WTC11 (cell line): ENCODE measurements at places on chromosomes 1 and 21. TPM values are rescaled to one million over a fixed set of nuclear protein-coding genes. Genes with fewer than 3 reads are reported as not detected.

TMIGD3 gene
- not detected in 3 replicates for total RNA-seq

LDLRAD1 gene
- 0.09 to 0.16 TPM in 2 of 3 replicates, not detected in the other for total RNA-seq

- no peaks in the 10 kb centered on the region for H3K36me3 ChIP-seq
- no peak overlapping the region for H3K4me3 ChIP-seq
- no peak overlapping the region for H3K27ac ChIP-seq
- no peaks in the 10 kb centered on the region for H3K27me3 ChIP-seq
- DNase-seq, result no peak
- no peaks in the 10 kb centered on the region for H3K4me1 ChIP-seq
These were observed 111.7 kb downstream of the GLUL start for GRCh38 chr1:182279724-182280503.

DNA sequence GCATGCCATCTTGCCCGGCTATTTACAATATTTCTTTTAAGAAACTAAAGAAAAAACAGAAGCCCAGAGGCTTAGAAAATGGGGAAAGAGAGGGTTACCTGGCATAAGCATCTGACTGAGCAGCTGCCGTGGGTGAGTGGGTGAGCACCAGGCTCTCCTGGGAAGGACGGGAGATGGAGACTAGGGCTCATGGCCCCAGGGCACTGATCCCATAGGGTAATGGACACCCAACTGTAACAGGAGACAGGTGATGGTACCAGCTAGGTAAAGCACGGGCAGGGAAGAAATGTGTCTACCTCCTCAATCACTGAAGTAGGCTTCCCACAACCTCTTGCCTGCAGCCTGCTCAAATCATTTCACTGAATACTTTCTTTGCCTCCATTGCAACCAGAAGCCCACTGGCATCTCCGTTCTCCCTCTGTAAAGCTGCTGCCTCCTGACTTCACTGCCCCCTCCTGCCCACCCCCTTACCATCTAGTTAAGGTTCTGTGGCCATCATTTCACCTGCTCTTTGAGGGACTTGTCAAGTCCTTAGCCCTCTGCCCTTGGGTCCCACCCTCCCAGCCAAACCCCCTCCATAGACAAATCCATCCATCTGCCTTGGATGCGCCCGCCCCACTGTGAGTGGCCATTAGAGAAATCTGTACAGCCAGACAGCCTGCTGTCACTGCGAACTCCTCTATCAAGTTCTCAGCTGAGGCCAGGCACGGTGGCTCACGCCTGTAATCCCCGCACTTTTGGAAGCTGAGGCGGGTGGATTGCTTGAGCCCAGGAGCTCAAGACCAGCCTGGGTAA, 6.2 kb downstream of the TMEM125 start:
- H3K4me3 ChIP-seq, result no peak overlapping the region
- peaks cover 25% of the 10 kb centered on the region for H3K36me3 ChIP-seq
- H3K4me1 ChIP-seq, result peaks cover 22% of the 10 kb centered on the region
- H3K27me3 ChIP-seq, result no peaks in the 10 kb centered on the region
- H3K27ac ChIP-seq, result no peak overlapping the region

DNA sequence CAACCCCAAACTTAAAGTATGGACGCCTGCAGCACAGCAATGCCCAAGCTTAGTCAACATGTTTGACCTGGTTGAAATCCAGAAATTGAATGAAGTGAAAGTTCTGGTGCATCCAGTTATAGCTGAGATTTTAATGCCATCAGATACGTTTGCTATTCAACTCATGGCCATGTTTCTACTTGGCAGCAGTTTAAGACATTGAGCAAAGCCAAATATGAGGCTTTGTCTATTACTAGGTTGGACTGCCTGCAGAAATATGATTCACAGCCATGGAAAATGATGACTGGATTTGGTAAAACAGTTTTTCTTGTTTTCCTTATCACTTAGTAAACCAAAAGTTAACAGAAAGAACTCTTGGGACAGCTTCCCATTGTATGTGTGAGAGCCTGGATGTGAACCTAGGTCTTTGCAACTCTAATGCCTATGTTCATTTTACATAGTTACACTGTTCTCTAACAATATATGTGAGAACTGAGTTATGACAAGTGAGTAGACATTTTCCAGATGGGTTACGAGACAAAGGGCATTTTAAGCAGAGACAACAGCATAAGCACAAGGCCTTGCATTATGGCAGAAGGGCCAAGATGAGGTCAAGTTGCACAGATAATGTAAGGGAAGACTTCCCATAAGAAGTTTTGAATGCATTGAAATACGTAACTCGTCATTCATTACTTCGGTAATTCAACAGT, 32.4 kb upstream of the MYSM1 start:
- no peaks in the 10 kb centered on the region for H3K27me3 ChIP-seq
- peaks cover 4% of the 10 kb centered on the region for H3K4me1 ChIP-seq
- H3K27ac ChIP-seq, result no peak overlapping the region
- no peak for DNase-seq
- peaks cover 4% of the 10 kb centered on the region for H3K36me3 ChIP-seq

GRCh38 chr1:43934101-43934985, 742 bp downstream of the ARTN start:
- peak overlapping the region; percentile 84 for H3K4me3 ChIP-seq
- no peaks in the 10 kb centered on the region for H3K36me3 ChIP-seq
- H3K27ac ChIP-seq, result peak overlapping the region; percentile 88
- peaks cover 8% of the 10 kb centered on the region for H3K27me3 ChIP-seq
- DNase-seq, result peak; percentile 92
- peaks cover 54% of the 10 kb centered on the region for H3K4me1 ChIP-seq
